MM.1S (cell line): ENCODE measurements at places on chromosomes 1 and 21.

DNA sequence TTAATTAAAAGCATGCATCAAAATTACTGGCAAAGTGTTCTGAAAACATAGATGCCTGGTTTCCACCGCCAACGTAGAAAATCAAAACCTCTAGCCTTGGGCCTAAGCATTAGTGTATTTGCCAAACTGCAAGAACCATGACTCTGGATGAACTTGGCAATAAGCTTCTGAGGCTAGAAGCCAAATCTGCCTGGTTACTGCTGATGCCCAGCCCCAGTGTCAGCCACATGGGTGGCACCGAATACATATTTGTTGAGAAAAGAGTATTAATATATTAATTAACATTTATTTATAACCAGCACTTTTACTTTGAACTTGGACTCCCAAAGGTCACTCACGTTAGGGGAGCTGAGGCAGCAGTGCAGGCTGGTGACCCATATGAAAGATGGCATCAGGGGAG, 140.6 kb upstream of the HMGB4 start:
- no peak for DNase-seq

- DNase-seq, result no peak
Observed at GRCh38 chr1:182305861-182306260, 85.7 kb downstream of the GLUL start.

- no peak for DNase-seq
Observed at GRCh38 chr1:227768125-227768439, 32.8 kb downstream of the SNAP47 start.

GRCh38 chr1:206698011-206698410, 13.3 kb downstream of the MAPKAPK2 start:
- DNase-seq, result no peak

- DNase-seq, result no peak
Observed at GRCh38 chr1:29583727-29584126, 347.4 kb downstream of the PTPRU start.

DNA sequence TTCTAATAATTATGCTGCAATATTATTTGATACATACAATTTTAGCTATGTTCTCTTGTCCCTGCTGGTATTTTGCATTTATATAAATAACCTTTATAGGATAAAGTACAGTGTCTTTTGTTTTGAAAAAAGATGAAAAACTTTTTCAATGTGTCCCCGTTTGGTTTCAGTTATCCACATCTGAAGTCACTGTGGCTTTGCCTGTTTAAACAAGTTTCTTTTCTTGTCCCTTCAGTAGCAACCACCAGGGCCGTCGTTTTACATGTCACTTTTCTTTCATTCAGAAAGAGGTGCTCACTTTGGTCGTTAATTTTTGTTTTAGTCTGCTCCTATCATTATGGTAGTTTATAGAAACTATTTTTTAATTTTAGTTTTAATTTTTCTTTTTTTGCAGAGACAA, 41.4 kb downstream of the RABGAP1L start:
- DNase-seq, result peak; percentile 62

DNA sequence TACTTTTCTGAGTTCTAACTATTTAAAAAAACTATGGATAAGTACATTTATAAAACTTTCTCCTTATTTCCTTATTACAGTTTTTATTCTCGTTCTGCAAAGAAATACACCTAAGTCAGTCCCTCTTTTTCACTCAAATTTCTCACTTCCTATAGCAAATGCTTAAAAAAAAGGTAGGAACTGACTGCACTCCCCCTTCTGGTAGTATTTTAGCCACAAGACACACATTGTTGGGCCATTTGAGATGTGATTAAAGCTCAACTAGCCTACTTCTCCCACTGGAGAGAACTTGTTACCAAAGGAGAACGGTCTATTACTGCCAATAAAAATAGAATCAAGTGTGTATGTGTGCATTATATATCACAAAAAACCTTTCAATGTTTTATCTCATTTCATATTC, 521.9 kb upstream of the PRMT6 start:
- no peak for DNase-seq

- no peak for DNase-seq
Observed at GRCh38 chr21:26041431-26042180, 129.0 kb downstream of the APP start.

GRCh38 chr1:234900595-234900994, 228.0 kb downstream of the TOMM20 start:
- DNase-seq, result no peak

- DNase-seq, result peak; percentile 60
Observed at GRCh38 chr1:241771117-241771516, 76.9 kb upstream of the EXO1 start.

DNA sequence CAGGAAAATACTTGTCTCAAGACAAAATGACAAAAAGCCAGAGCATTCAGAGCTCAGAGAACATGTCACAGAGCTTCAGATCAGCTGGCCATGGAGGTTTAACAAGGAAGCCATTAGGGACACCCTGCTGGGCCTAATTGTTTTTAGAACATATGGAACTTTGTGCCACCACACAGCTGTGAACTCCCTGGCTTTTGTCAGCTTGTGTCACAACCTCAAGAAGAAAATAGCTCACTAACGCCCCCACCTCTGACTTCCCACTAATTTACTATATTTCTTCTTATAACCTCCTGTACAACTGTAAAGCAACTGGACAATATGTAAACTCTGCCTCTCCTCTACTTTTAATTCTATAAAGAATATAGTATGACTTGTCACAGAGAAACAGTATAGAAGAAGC, 21.0 kb upstream of the TDRD10 start:
- peak; percentile 38 for DNase-seq

- no peak for DNase-seq
Observed at GRCh38 chr1:48120621-48121020, 101.9 kb upstream of the SLC5A9 start.

DNA sequence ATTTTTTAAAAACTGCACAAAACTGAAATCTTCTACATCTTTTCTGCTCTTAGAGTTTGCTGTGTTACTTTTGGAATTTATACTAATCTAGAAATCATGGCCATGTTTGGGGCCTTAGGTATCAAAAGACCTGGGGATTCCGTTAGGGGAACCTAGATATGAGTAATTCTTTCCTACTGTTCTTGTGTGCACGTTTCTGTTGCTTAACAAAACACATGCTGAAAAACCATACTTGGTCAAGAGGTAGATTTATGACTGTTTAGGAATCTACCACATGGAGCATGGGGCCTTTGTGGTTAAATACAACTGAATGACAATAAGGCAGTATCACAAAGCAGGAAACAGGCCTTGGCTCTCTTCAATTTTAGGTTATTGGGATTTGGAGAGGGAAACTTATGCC, 291.9 kb upstream of the USP25 start:
- no peak for DNase-seq

- DNase-seq, result no peak
Observed at GRCh38 chr1:78520216-78520615, 29.4 kb downstream of the PTGFR start.

DNA sequence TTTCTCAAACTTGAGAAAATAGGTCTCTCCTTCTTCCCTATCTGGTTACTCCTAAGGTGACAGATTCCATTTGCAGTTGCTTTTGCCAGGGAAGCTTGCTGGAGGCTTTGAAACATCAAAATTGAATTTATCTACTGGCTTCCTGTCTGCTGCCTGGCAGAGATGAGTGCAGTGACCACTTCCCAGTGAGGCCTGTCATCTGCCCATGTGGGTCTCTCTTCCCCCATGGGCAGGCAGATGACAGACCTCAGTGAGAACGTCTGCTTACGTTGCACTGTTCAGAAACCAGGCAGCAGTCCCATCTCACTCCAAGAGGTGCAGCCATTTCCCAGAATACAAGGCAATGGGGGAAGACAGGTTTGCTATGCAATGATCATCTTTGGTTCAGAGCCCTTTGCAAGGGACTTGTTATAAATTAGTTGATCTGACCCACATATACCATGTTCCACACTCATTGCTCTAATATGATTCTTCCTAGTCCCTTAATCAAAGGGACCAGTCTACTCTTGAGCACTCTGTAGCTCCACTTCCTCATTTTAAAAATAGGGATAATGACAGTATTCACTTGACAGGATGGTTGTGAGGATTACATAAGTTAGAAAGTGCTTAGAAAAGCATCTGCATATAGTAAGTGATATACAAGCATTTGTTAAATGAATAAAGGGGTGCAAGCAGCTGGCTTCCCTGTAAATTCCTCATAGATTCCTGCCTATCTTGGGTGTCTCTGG, 10.6 kb downstream of the PGBD5 start:
- no peak for DNase-seq

- no peak for DNase-seq
Observed at GRCh38 chr1:236394879-236395229, 768 bp downstream of the EDARADD start.

GRCh38 chr1:190478149-190479049, 735 bp upstream of the BRINP3 start:
- no peak for DNase-seq

- DNase-seq, result no peak
Observed at GRCh38 chr1:211521102-211521815, 29.3 kb upstream of the RD3 start.

- DNase-seq, result no peak
Observed at GRCh38 chr1:232553050-232553754, 76.7 kb downstream of the SIPA1L2 start.

GRCh38 chr1:168069384-168069783, 67.3 kb downstream of the GPR161 start:
- DNase-seq, result no peak
